ENCODE measurements at places on chromosomes 16 and 17.

DNA sequence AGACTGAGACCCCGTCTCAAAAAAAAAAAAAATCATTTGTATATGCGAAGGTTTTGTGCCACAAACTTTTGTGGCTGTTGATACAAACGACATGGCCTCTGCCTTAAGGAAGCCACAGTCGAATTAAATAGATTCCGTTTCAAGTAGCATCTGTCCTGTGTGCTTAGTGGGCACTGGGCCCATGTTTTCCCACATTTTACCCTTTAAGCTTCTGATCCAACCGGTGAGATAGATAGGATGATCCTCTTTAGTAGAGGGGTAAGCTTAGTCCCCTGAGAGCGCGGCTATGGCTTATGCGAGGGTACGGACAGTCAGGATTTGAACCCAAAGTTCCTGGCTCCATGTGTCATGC, 776 bp upstream of the TMEM219 start:
- DNase-seq, result no peak

GRCh38 chr16:628321-629061, 2.3 kb upstream of the WFIKKN1 start:
- DNase-seq, result no peak

DNA sequence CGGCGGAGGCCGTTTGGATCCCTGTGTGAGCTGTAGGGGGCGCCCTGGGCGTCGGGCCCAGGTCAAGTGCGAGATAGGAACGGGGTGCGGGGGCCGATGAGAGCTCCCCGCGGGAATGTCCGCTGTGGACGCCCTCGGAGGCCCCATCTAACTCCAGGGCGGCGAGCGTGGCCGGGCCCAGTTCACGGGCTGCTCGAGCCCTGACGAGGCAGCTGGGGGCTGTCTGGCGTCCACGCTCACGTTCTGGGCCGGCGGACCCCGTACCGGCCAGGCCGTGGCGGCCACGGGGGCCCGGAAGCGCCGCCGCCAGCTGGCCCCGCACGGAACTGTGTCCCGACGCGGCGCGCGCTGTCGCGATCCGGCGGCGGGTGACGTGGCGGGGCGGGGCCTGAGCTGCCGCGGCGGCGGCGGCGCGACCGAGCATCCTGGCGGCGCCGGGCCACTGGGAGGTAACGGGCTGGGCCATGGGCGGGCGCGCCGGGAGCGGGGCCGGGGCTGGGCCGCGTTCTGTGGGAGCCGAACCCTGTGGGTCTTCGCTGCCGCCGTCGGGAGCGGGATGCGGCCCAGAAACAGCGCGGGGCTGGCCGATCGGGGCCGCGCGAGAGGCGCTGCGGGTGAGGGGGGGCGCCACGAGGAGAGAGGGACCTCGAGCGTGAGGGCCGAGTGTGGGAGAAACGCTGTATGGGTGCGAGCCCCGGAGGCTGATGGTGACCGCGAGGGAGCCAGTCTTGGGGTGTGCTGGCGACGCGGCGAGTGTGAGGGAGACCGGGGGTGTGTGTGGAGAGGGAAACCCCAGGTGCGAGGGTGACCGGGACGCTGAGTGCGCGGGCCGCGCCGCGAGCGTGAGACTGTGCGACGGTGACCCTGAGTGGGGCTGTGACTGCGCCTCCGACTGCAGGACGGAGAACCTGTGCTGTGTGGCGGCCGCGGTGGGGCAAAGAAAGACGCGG, at the start of gene SLC7A6:
Gene SLC7A6, plus strand, starts transcription at position 399 of the 950 bp plus-strand sequence. CDS start 10,201 bp downstream, outside the sequence.
- peak; percentile 84 for DNase-seq

DNA sequence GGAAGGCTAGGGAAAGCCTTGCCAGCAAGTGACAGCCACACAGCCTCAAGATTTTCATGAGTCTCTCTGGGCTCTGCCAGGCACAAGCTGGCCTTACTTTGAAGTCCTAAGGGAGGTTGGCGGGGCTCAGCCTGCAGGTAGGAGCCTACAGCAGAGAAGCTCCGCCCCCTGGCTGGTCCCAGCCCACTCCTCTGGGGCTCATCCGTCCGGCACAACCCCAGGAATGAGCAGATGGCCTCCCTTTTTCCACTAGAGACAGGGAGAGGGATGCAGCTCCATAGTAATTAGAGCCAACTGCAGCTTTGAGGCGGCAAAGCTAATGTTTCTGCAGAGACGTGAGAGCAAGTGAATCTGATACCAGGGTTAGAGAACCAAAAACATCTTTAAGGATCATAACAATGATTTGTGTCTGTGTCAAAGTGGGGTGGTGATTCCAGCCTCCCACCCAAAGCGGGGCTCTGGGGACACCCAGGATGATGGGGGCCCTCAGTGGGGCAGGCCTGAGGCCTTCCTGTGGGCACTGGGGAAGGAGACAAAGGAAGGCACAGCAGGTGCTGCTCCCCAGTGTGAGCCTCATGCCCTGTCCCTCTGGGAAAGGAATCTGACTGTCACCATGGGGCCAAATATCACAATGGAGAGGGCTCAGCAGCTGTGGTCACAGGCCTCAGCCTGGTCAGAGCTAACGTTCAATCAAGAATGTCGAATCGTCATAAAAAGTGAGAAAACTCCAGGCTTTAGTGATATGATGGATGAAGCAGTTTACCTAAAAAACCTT, 61.5 kb downstream of the RBFOX3 start:
- no peak for DNase-seq

- no peak for DNase-seq
Measured at GRCh38 chr17:27490391-27490790, 34.1 kb downstream of the KSR1 start.

- no peak for DNase-seq
Measured at GRCh38 chr16:25158401-25158800, 46.9 kb downstream of the LCMT1 start.

DNA sequence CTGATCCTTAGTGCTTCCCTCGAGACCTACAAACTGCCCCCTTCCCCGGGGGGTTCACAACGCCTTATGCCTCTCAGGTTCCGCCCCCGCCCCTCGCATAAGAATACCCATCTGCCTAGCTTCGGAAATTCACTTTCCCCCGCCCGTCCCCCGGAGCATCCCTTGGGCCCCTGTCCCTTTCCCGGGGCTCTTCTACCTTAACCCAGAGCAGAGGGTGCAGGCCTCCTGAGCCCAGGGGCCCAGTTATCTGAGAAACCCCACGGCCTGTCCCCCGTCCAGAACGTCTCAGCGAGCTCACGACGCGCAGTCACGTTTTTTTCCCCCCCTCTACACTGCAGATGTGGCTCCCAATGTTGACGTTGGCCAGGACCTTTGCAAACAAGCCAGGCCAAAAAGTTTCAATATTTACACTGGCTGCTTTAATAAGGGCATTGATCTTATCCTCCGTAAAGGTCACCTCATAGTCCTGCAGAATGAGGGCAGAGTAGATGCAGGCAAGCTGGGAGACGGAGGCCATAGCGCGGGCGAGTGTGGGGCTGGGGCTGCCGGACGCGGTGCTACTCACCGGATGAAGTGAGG, 1.4 kb upstream of the NBR1 start:
- DNase-seq, result no peak

DNA sequence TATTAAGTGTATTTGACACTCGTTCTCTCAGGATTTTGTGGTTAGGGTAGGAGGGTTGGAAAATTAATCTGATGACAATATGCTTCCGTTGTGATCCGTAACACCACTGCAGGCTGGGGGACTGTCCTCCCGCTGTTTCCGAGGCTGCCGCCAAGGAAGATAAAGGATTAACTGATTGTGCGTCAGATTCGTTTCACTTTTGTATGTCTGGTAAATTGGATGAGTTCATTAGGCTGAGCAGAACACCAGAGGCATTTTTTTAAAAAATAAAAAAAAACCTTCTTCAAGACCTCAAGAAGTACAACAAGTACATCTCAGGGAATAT, 486.7 kb upstream of the SALL1 start:
- no peak for DNase-seq

GRCh38 chr16:5333126-5333525, 235.5 kb upstream of the EEF2KMT start:
- no peak for DNase-seq

- no peak for DNase-seq
Measured at GRCh38 chr16:72024862-72025382, 16.4 kb downstream of the DHODH start.

DNA sequence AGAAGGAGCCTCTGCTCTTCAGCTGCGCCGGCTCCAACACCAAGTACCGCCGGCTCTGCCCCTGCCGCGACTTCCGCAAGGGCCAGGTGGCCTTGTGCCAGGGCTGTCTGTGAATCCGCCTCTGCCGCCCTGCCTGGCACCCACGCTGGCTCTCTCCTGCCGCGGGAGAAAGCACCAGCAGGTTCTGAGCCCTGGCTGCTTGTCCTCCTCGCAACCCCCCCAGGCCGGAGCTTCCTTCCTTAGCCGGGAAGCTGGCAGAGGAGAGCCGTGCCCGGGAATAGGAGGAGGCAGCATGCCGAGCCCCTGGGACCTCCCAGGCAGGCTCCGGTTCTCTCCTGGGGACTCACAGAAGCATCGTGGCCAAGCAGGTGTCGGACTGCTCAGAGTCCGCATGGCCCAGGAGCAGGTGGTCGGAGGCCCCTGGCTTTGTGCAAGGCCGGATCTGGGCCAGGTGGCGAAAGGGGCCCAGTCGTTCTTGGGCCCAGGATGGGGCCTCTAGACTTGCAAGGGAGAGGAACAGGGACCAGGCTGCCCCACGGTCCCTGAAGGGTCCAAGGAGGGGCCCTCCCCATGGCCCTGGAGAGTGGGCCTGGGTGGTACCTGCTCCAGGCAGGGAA, 80.6 kb downstream of the MGAT5B start:
- DNase-seq, result no peak

DNA sequence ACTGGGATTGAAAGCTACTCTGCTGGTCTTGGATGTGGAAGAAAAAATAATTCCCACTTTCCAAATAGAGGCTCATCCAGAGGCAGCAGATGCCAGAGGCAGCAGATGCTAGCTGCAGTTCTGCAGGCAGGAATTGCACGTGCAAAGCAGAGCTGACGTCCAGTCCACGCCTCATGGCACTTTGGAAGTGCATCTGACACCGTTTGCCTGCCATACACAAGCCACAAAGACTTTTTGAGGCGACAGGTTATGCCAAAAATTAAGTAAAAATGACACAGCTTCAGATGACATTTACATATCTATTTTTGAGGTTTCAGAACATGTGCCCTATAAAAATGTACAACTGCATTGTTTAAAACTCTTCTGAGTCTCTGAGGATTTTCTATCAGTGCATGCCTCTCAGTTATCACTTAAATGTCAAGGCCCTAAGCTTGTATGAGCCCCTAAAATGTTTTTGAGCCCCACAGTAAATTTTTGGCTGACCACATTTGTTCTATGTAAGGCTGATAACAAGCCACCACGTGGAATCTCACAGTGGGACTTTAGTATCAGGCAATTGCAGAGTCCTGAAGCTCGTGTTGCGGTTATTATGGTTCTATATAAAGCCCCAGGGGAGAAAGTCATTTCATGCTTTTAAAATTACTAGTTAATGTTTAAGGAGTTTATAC, 239.2 kb downstream of the PRKCA start:
- DNase-seq, result no peak

DNA sequence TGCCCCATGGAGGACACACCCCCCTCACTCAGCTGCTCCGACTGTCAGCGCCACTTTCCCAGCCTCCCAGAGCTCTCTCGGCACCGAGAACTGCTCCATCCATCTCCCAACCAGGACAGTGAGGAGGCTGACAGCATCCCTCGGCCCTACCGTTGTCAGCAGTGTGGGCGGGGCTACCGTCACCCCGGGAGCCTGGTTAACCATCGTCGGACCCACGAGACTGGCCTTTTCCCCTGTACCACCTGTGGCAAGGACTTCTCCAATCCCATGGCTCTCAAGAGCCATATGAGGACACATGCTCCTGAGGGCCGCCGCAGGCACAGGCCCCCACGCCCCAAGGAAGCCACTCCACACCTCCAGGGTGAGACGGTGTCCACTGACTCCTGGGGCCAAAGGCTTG, 2.1 kb downstream of the ZNF646 start:
- DNase-seq, result no peak

- no peak for DNase-seq
Measured at GRCh38 chr17:1312261-1312870, 32.9 kb downstream of the TRARG1 start.

GRCh38 chr17:79946352-79947231, 89.1 kb downstream of the TBC1D16 start:
- no peak for DNase-seq

GRCh38 chr16:4399001-4399730, 17.2 kb downstream of the CORO7 start:
- DNase-seq, result no peak

DNA sequence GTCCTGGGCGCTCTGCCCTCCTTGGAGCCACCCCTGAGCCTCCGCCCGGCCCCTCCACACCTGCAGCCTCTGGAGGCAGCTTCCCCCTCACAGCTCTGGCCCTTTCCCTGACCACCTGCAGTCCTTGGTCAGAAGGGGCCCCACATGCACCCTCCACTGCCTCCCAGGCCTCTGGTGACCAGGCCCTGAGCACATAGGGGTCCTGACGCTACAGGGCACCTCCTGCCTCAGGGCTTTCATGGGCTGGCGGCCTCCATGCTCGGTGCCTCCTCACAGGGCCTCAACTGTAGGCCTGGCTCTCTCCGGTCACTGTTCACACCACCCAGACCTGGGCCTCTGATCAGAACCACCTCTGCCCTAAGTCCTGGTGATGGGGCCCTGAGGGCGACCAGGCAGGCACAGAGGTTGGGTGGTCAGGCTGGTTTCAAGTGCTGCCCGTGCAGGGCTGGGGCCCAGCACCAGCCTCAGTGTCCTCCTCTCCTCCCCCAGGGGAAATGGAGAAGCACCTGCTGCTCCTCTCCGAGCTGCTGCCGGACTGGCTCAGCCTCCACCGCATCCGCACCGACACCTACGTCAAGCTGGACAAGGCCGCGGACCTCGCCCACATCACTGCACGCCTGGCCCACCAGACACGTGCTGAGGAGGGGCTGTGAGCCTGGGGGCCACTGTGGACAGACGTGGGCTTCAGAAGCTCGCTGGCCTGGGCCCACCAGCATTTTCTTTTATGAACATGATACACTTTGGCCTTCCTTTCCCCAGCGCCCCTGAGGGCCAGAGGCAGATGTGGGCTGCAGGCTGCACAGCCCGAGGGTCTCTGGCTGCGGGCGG, 3.9 kb downstream of the APRT start:
- DNase-seq, result no peak

- DNase-seq, result no peak
Measured at GRCh38 chr16:27286451-27286850, 17.9 kb upstream of the NSMCE1 start.

- no peak for DNase-seq
Measured at GRCh38 chr16:89434490-89434889, 55.9 kb downstream of the ANKRD11 start.

DNA sequence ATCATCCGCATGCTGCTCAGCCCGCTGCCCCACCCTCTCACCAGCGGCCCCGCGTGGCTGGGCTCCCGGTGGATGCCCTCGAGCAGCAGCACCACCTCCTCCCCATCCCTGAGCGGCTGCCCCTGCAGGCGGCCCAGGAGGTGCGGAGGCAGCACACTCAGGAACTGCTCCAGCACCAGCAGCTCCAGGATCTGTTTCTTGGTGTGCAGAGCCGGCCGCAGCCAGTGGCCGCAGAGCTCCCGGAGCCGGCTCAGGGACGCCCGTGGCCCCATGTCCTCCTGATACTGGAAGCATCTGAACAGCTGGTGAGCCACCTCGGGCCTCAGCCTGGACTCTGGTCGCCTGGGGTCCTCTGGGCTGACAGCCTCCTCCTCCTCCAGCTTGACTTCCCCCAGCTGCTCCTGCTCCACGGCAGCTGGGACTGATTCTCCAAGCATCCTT, 6.6 kb downstream of the ZSCAN10 start:
- DNase-seq, result no peak

Data from AML-193 (cell line).